ENCODE measurements at places on chromosomes 12 and 14.

DNA sequence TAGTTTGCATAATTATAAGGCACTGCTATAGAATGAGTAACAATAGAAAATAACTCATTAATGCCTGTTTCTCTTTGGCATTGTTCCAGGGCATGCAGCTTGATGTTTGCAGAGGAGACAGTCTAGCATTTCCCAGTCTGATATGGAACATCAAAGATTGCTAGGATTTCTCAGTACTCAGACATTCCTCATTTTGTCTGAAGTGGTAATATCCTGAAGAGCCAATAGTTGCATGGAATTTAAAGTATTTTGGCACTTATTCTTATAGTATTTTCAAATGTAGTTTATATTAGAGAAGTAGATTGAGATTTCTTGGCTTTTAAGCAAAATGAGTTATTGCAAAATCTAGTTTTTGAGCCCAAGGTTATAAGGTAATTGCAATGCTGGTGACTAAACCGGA is 337.3 kb upstream of the E2F7 start:
- no peak for DNase-seq

GRCh38 chr12:39946361-39947280 is 159.3 kb downstream of the SLC2A13 start:
- no peak for DNase-seq

DNA sequence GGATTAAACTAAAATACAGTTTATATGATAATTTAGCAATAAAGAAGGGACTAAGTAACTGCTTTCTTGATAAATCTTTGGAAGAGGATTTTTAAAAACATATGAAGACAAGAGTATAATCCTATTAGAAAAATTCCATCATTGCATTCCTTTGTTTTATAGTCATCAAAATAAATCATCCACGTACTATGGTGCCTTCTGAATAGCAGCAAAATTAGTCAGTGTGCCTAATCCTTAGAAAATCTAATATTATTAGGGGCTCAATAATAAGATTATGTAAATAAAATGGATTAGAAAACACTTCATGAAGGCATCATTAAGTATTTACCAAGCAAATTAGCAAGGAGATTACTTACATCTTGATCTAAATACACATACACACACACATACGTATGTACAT is 102.1 kb downstream of the KCNH5 start:
- DNase-seq = no peak

DNA sequence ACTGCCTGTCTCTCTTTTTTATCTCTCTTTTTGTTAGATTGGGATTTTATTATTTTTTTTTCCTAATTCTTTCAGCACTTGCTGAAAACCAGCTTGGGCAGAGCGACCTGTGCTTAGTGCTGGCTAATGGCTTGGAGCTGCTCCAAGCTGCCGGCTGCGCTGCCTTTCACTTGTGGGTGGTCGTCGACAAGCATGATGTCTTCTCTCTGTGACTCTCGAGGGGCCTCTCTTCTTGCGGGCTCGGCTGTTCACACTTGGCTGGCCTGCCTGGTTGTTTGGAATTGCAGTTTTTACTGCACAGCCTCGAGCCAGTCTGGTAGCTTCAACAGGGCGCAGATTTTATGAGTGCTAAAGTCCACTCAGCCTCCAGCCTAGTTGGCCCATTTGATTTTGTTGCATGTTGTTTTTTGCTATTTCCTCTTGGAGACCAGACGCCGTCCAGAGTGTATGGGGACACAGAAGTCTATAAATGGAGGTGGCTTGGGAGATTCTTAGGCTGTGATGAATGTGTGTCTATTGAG is 18.6 kb downstream of the TPCN1 start:
- no peak for DNase-seq

- no peak for DNase-seq
Observed at GRCh38 chr12:116520225-116520760, 38.9 kb upstream of the MAP1LC3B2 start.

GRCh38 chr12:29561664-29562071 is 64.2 kb upstream of the OVCH1 start:
- no peak for DNase-seq

- DNase-seq = peak; percentile 0
Observed at GRCh38 chr14:33475623-33476022, 475.3 kb downstream of the EGLN3 start.

GRCh38 chr12:32134101-32134888 is 27.6 kb downstream of the BICD1 start:
- peak; percentile 70 for DNase-seq

GRCh38 chr12:28611115-28611435 is 420.8 kb downstream of the CCDC91 start:
- DNase-seq = no peak

- DNase-seq = no peak
Observed at GRCh38 chr12:130186651-130187268, 24.5 kb downstream of the FZD10 start.

DNA sequence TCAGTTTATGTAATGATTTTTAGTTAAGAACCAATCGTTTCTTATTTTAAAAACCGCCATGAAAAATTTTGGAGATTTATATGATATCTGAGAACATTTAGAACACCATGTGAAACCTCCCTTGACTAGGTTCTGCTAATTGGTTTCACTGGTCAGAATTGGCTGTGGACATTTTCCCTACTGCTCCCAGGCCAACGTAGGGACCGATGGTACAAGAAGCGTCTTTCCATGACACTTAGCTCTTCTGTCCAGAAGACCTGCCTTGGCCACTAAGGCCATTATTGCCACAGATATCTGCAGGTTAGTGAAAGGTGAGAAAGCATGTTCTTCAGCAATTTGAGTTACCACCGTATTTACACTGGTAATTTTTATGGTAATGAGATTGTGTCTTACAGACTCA is 424.0 kb downstream of the TMEM117 start:
- no peak for DNase-seq

DNA sequence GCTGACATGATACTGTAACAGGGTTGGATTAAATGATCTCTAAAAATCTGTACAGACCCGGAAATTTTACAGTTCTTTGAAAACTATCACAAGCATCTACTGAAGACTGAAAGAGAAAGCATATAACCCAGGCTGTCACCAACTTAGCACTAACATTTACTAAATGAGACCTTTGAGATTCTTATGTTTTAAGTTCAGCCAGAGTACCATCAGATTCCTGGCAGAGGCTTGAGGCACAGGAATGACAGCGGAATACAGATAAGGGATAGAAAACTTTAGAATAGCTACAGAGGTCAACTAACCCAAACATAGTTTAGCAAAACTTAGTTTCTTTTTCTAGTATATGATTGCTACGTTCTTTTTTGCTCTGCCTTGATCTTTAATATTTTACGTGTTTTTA is 91.6 kb upstream of the FERMT2 start:
- no peak for DNase-seq

DNA sequence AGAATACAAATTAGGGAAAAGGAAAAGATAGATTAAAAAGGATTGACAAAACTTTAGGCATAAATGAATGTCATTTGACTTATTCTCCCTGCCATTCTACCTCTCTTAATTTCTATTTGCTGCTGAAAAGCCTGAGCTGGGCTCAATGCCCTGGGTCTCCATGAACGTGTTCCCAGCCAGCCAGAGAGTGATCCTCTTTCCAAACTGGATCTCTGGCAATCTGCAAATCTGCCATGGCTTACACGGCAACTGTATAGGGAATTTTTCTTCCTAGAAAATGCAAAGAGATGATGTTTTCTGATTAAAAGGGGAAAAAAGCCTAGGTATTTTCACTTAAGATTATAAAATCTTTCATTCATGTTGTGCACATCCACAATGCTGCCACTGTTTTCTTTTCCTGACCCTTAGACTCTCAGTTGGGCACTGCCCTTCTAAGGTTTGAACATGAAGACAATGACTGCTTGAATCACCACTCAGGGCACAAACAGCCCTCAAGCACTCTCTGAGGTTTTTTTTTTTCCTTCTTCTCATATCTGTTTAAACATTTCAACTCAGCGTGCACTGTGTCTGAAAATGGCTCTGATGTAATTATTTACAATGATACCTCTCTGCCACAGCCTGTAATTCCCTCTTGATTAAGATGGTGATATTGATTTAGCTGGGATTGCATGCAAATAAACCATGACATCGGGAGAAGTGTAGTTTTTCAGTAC is 60.3 kb downstream of the DACT1 start:
- DNase-seq = no peak

- DNase-seq = no peak
Observed at GRCh38 chr12:98294051-98294805, 221.2 kb upstream of the TMPO start.

DNA sequence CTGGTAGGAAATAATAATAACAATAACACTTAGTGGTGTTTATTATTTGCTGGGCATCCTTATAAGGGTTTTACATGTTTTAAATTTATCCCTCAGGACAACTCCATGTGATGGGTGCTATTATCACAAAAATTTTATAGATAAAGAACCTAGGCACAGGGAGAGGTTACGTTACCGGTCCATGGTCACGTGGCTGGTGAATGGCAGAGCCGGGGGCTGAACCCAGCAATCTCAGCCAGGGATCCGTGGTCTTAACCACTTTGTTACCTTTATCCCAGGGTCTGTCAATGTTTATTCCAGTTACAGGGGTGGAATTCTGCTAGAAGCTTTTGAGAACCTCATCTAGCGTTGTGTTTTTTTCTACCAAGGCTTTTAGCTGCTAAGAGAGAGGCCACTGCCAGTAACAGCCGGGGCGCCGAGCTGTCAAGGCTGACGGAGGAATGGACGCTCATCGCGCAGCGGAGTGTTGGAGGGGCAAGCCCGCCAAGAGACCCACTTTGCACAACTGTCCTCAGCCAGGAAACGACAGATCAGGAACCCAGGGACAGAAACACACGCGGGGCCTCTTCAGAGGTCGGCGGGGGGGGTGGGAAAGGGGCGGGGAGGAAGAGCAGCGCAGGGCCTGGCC is 418 bp downstream of the AMN1 start:
- DNase-seq = peak; percentile 43

GRCh38 chr14:91731018-91731417 is 868 bp downstream of the CATSPERB start:
- no peak for DNase-seq

DNA sequence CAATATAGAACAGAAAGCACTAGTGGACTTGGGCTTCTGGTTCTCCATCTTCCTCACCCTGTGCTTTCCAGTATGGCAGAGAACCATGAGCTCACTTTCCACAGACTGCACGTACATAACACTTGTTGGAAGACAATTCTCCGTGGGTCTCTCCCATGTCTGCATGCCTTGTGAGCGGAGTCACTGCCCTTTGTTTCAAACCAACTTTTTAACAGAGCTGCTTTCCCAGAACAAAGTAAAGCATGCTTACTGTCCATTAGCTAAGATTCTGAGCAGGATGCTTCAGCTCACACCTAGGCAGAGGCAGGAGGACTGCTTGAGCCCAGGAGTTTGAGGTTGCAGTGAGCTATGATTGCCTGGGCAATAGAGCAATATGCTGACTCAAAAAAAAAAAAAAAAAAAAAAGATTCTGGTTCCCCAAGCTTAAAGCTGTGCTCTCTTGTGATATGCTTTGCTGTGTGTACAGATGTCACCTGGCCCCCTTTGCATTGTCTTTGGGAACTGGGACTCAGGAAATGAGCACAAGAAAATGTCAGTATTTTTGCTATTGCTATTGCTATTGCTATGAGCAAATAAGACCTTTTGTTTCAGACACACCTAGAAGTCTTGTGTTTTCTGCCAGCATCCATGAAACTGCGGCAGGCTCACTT is 54.6 kb upstream of the PTGR2 start:
- no peak for DNase-seq

- DNase-seq = no peak
Observed at GRCh38 chr14:103699901-103700752, 15.1 kb downstream of the XRCC3 start.

DNA sequence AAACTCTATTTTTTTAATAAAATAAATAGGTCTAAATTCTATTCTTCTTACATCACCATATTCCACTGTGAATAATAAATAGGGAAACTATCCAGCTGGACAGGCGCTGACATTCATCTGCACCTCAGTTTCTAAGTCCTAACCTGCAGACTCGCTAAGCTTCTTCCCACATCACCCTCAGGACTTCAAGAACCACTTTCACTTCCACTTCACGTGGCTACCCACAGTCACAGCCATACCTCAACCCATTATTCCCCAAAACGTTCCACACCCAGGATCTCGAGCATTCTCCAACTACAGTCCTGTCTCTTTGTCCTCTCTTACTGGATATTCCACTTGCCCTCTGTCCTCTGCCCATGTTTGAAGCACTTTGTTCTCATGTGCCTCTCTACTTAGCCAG is 71.1 kb downstream of the C2CD5 start:
- no peak for DNase-seq

All from activated naive CD8-positive, alpha-beta T cell treated with anti-CD3 and anti-CD28 coated beads for 36 hours (primary cell).